ENCODE measurements at places on chromosomes 3 and 15. TPM values are rescaled to one million over a fixed set of nuclear protein-coding genes. Genes with fewer than 3 reads are reported as not detected.

DNA sequence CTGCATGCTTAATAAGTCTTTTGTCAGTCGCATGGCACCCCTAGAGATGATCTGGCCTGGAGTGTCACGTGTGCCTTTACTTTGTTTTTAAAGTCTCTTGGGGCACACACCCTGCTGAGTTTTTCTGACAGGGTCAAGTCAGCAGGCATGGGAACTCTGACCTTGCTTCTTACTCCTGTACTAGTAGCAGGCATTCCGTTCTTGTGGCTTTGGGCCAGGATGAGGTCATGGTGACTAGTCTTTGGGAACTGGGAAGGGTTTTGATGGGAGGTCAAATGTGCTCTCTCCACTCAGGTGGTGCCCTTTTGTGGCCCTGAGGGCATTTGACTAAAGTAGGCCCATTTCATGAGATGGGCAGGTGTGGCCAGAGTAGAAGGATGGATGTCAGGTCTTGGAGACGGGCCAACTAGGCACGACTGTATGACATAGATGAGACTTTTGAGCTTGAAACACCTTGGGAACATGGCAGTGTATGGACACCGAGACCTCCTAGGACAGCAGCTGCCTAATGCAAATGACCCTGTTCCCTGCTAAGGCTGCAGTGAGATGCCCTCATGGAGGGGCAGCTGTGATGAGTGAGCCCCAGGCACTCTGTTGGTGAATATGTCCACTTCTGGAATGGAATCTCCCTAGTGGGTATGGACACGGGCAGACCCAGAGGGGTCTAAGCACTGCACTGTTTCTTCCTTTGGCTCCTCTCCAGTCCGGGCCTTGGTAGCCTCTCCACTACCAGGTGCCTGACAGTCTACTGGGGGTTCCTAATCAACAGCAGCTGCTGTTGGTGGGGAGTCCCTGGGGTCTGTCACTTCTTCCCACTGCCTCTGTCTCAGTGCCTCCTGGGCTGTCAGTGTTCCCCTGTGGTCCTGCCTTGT lies 16.4 kb downstream of the SRPRB start:
- peak; percentile 80 for DNase-seq

GRCh38 chr15:49718234-49718633 lies 97.4 kb downstream of the DTWD1 start:
- DNase-seq, result peak; percentile 69

ULK4 gene
- 5.0 TPM for total RNA-seq

DNA sequence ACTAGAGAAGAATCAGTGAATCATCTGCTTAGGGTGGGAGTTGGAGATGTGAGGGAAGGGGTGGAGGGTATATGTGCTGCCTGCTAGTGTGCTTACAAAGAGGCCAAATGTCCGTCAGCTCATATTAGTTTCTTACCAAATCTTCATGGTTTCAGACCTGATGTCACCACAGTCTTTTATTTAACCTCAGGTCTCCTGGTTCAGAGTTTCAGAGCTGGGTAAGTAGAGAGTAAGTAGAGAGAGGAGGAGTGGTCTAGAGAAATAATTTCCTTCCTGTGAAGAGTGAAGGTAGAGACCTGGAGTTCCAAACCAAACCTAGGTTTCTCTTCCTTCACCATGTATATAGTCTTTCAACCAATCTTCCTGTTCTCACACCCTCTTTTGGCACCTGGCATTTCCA lies 17.5 kb upstream of the P2RY1 start:
- DNase-seq, result no peak

GLDN gene
- under 0.01 TPM for total RNA-seq

DNA sequence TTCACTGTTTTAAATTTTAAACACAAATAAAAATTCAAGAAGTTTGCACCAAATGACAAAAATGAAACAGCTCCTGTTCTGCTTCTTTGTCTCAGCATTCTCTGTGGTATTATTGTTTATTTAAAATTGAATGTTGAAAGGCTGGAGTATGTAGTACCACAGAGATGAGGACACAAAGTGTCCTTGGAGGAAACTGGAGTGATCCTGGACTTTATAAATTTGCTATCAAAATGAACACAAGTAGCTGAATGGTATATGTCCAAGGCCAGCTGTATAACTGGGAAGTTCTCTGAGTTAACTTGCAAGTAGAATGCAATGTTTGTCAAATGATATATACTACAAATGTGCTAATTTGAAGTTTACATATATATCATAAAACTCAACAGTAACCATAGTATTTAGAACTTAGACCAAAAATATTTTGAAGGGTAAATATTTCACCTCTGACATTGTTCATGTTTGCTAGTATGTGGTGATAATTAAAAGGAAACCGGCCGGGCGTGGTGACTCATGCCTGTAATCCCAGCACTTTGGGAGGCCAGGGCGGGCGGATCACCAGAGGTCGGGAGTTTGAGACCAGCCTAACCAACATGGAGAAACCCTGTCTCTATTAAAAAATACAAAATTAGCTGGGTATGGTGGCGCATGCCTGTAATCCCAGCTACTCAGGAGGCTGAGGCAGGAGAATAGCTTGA lies 12.3 kb downstream of the BTLA start:
- DNase-seq, result no peak

DNA sequence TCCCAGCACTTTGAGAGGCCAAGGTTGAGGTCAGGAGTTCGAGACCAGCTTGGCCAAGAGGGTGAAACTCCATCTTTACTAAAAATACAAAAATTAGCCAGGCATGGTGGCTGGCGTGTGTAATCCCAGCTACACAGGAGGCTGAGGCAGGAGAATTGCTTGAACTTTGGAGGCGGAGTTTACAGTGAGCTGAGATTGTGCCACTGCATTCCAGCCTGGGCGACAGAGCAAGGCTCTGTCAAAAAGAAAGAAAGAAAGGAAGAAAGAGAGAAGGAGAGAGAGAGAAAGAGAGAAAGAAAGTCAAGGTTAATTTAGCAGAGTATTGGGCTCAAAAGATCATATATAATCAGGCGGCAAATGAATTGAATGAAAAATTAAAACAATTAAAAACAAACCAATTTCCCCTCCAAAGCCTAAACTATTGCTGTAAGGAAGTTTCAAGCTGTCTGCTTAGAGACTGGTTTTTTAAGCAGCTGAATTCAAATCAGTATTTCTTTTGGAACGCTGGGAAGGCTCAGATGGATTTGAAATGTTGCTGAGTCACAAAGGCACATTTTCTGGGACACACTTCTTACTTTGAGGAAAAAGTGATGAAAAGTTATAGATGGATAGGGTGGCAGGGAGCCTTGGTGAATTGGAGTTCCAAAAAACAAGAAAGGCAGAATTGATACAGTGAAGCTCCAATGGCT lies 81.3 kb upstream of the BHLHE40 start:
- DNase-seq, result peak; percentile 12

NR2C2 gene
- 17.2 TPM for total RNA-seq

ISLR gene
- under 0.01 TPM for total RNA-seq

- DNase-seq, result peak; percentile 37
Observed at GRCh38 chr15:42084465-42085235, 9.7 kb downstream of the PLA2G4D start.

DNA sequence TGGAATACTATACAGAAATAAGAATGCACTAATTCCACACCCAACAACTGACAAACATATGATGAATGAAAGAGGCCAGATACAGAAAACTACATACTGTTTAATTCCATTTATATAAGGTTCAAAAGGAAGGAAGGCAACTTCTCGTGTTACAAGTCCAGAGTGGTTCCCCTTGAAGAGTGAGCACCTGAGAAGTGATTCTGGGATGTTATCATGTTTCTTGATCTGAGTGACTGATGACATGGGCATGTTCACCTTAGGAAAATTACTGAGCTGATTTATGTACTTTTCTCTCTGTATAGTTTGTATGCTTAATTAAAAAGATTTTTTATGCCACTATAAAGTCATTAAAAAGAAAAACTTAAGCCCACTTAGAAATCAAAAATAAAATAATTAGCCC lies 13.6 kb downstream of the CCDC12 start:
- no peak for DNase-seq

DNA sequence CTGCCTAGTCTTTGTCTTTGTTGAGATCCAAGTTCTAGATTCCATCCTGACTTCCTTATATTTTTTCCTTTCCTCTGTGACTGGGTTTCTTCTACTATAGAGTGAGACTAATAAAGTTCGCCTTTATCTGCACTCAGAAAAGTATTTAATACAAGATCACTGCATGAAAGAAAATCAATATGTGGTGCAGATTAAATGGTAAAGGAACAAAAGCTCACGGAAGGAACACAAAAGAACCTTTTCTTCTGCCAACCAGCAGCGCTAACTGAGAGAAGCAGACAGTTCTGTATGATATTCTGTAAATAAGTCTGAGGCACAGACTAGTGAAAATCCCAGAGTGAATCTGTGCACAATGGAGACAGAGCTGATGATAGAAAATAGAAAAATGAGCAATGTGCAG lies 31.6 kb upstream of the MCTP2 start:
- DNase-seq, result no peak

SLC12A1 gene
- not detected for total RNA-seq

GRCh38 chr15:89378296-89379151 lies 43.9 kb upstream of the POLG start:
- DNase-seq, result no peak

AADAC gene
- not detected for total RNA-seq

- DNase-seq, result peak; percentile 93
Observed at GRCh38 chr15:87877114-87877810, 379.3 kb downstream of the NTRK3 start.

MESP2 gene
- total RNA-seq, result 0.28 TPM

THRB gene
- under 0.01 TPM for total RNA-seq

GOLGA8N gene
- 0.83 TPM for total RNA-seq

GRCh38 chr3:134991003-134991402 lies 195.9 kb downstream of the EPHB1 start:
- DNase-seq, result no peak

DNA sequence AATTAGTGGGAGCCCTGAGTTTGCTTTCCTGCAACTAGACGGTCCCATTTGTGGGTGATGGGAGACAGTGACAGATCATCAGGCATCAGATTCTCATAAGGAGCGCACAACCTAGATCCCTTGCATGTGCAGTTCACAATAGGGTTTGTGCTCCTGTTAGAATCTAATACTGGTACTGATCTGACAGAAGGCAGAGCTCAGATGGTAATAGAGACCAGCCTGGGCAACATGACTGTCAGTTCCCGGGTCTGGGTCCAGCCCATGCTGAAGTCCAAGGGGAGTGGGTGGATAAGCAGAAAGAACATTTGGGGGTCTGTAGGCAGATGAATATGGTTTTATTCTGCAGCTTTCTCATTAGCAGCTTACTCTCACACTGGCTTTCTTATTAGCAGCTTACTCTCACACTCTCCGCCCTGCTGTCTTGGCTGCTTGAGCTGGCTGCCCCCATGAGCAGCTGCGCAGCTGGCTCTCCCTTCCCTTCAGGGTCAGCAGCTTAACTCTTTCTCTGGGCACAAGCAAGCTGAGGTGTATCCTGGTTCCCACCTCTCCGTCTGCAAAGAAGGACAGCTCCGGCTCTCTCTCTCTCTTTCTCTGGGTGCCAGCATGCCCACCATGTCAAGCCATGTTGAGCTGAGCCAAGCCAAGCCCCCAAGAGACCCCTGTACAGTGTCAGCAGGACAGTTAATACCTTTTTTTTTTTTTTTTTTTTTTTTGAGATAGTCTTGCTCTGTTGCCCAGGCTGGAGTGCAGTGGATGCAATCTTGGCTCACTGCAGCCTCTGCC lies 46.5 kb downstream of the KLHDC8B start:
- DNase-seq, result no peak

GRCh38 chr3:74633021-74633420 lies 18.6 kb upstream of the CNTN3 start:
- DNase-seq, result peak; percentile 45

DNA sequence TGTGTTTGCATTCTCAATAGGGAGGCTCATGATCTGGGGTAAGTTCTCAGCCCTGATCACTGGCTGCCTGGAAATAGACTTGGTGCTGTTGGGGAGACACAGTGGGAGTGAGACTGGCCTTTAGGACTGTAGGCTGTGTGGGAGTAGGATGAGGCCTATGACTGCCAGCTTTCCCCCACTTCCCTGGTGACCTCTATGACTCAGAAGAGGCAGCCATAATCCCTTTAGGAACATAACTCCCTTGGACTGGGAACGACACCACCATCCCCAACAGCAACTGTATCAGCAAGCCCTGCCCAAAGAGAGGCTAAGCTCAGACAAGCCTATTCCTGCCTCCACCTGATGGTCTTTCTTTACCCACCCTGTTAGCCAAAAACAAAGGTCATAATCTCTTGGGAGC lies 91.3 kb downstream of the SUCNR1 start:
- peak; percentile 6 for DNase-seq

SSR3 gene
- total RNA-seq, result 606 TPM

SOX2 gene
- not detected for total RNA-seq

DNA sequence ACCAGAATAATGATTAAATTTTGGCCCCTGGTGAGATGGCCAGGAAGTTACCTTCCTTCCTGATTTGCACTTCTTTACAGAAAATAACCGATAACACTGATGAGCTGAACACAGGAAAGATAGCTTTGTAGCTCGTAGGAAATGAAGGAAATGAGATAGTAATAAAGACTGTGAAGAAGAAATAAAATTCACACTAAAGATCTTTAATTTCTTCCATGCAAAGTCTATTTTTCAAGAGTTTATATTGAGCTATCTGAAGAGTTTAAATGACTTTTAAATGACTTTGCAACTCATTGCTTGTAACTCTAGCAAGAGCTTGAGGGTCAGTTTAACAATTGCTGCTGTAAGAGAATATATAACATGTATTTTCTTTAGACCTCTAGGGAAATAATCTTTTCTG lies 543.0 kb downstream of the UNC13C start:
- DNase-seq, result no peak

FOXB1 gene
- not detected for total RNA-seq

- DNase-seq, result no peak
Observed at GRCh38 chr15:78599189-78599588, 21.6 kb downstream of the CHRNA3 start.

COMMD4 gene
- 91.2 TPM for total RNA-seq

DNA sequence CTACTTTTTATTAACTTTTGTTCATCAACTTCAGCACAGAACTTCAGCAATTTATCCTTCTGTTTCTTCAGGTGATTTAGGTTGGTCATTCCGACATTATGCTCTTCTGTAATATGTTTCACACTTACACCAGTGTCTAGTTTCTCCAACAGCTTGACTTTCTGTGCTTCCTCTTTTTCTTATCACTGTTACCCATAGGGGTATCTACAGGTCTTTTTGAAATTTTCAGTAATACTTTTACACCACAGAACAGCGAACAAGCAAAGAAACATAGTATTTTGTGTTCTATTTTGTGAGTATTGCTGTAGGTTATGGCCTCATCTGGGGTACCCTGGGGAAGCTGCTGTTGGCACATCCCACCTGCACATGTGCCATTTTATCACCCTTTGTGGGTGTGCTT lies 260.7 kb downstream of the NSUN3 start:
- no peak for DNase-seq

TJP1 gene
- total RNA-seq, result 43.4 TPM

DNA sequence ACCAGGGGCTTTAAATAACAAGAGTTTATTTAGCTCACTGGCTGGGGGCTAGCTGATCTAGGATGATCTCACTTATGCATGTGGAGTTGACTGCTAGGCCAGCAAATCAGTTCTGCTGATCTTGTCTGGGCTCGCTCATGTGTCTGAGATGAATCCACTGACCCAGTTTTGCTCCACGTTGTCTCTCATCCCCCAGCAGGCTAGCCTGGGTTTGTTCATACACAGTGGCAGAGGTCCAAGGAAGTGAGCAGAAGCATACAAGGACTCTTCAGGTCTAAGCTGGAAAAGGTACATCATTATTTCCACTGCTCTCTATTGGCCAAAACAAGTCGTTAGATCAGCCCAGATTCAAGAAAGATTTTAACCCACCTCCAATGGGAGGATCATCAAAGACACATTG lies 238.0 kb downstream of the PLCL2 start:
- no peak for DNase-seq

- DNase-seq, result no peak
Observed at GRCh38 chr15:43127752-43128151, 5.6 kb upstream of the TMEM62 start.

- no peak for DNase-seq
Observed at GRCh38 chr3:38149708-38150107, 11.2 kb downstream of the MYD88 start.

ARGFX gene
- total RNA-seq, result not detected

WWTR1 gene
- total RNA-seq, result 30.3 TPM
